ENCODE measurements at places on chromosomes 3 and 15.

DNA sequence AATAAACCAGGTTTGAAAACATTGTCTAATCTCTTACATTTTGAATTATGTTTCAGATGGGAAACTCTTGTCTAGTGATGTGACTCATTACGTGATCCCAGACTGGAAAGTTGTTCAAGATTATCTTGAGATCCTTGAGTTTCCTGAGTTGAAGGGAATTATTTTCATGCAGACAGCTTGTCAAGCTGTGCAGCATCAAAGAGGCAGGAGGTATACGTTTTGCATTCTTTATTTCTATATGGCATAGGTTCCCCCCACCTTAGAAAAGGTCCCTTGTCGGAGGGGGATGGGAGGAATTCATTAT is 1.5 kb downstream of the DIS3L start:
- DNase-seq: no peak

- DNase-seq: no peak
Measured at GRCh38 chr3:14154276-14154675, 24.1 kb downstream of the XPC start.

- no peak for DNase-seq
Measured at GRCh38 chr3:33537133-33537532, 96.9 kb upstream of the UBP1 start.

- no peak for DNase-seq
Measured at GRCh38 chr3:115792206-115792955, 169.1 kb downstream of the GAP43 start.

- DNase-seq: no peak
Measured at GRCh38 chr3:174409086-174409743, 449.9 kb upstream of the NAALADL2 start.

DNA sequence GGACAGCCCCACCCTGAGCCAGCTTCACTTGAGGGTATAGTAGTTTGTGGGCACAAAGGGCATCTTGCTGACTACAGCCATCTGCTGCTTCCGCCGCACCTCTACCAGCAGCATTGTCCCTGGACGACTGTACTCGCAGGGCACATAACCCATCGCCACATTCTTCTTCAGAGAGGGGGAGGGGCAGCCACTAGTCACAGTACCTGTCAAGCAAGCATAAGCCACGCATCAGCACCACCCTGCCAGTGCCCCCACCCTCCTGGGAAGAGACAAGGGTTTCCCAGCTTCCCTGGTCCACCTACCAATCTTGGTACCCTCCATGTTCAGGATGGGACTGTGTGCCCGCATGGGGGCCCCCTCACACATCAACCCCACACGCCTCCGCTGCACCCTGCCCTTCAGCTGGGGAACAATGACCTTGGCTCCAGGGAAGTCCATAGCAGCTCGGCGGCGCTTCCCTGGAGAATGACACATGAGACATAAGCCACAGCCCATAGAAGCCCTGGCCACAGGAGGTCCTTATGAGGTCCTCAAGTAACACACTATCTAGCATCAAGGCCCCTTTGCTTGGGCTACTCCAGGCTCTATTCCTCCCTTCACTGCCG is 4.7 kb downstream of the AMT start:
- DNase-seq: no peak

- DNase-seq: no peak
Measured at GRCh38 chr15:51844747-51845426, 15.4 kb downstream of the TMOD3 start.

DNA sequence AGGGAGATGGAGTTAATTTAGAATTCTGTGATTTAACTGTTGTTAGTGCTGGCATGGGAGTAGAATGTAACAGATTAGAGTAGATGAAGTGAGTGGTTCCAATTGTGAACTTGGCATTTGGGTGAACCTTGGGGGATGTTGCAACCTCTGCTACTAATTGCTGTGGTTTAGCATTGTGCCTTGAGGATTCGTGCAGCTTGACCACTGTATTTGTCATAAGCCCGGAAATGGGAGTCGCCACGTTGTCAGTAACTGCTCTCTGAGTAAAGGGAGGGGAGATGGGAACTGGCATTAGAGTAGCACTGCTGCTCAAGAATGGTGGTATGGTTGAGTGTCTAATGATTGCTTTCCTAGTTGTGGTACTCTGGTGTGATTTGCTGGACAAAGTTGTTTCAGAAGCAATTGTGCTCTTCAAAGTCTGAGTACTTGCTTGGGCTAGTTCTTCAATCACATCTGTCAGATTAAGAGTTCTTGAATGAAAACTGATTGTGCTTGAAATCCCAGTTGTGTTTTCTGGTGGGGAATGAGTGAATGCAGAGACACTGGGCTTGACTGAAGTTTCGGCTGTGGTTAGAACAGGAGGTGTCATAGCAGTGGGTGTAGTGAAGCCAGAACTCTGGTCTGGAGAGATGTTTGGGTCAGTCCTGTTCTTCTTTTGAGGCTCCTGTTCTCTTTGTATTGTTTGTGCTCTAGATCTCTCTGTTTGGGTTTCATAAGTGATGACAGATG is 15.4 kb downstream of the IGSF10 start:
- no peak for DNase-seq

All from HAP-1 (cell line).